Stimulated activated CD4-positive, alpha-beta T cell treated with anti-CD3 and anti-CD28 coated beads, Interleukin-4, amount 100 ng/mL, for 48 hours (primary cell): ENCODE measurements at places on chromosomes 13 and 19.

- DNase-seq: no peak
Measured at GRCh38 chr19:42288387-42288786, 13.5 kb upstream of the PRR19 start.

DNA sequence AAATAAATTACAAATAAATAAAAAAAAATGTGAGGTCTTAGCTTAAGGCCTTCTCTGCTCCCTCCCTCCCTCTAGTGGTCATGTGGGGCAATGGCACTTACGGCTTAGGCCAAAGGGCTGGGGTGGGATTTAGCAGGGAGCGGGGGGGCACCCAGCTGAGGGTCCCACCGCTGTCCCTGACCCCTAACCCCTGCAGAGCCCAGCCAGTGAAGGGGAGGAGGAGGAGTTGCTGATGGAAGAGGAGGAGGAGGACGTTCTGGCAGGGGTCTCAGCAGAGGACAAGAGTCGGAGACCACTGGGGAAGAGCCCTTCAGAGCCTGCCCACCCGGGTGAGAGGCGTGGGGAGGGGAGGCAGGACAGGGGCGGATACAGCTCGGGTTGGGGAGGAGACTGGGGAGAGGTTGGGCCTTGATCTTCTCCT is 9.3 kb downstream of the MPND start:
- DNase-seq: peak; percentile 32

GRCh38 chr19:45821103-45821521 is 6.0 kb upstream of the RSPH6A start:
- no peak for DNase-seq

DNA sequence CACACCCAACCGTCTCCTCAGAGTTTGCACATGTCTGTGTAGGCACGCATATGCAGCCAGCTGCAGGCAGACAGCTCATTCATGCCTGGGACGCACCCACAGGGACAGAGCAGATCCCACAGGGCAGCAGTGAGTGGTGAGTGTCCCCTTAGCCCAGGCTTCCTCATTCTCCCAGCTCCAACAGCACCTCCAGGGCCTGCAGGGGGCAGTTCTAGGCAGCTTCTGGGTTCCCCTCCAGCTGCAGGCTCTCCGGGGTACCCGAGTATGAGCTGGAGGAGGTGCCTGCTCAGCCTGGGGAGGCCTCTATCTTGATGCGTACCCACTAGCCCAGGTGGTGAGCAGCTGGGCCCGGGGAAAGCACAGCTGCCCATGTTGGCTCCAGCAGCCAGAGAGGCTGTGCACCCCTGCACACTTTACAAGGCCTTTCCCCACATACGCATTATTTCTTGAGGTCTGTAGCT is 1.3 kb upstream of the SHANK1 start:
- DNase-seq: no peak

- DNase-seq: no peak
Measured at GRCh38 chr13:40966298-40966697, 52.8 kb downstream of the ELF1 start.

DNA sequence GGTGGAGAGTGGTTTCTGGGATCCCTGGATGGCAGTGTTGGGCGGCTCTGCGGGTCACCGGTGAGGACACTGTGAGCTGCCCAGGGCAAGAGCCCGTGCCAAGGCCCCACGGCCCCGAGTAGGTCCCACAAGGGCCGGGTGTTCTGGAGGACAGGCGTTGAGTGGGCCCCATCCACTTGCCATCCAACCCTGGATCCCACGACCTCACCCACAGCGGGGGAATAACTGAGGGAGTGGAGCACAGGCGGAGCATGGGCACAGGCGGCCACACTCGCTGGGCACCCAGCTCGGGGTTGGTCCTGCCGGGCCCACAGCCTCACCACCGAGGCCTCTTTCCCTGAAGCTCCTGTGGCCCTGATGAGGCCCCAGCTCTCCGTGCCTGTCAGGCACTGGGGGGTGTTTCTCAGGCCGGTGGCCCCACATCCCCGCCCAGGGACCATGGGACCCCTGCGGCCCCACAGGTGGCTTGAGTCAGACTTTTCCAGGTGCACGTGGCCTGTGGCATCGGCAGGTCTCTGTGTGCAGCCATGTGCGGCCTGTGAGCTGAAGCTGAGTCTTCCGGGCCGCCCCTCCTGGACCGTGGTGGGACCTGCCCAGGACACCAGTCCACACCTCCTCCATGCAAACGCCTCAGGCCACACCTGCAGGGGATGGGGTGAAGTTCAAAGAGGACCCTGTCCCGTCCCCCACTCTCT is 16.6 kb downstream of the TMEM255B start:
- DNase-seq: no peak

DNA sequence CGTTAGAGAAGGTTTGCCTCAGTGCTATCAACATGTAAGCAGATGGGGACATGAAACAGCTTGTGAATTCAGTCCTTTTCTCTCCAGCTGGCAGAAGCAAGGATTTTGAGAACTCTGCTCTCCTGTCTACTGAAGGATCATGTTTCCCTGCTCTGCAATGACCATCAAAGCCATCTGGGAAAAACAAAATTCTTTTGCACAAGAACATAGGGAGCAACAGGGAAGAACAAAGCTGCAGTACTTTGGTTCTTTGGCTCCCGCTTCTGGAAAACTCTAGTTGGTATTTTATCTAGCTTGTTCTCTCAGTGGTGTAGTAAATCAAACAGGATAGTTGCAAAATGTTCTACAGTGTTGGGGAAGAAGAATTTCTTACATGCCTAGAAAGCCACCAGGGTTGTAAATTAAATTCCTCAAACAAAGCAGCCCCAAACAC is 270.4 kb downstream of the ENOX1 start:
- no peak for DNase-seq

GRCh38 chr13:67120872-67121531 is 109.1 kb downstream of the PCDH9 start:
- no peak for DNase-seq

DNA sequence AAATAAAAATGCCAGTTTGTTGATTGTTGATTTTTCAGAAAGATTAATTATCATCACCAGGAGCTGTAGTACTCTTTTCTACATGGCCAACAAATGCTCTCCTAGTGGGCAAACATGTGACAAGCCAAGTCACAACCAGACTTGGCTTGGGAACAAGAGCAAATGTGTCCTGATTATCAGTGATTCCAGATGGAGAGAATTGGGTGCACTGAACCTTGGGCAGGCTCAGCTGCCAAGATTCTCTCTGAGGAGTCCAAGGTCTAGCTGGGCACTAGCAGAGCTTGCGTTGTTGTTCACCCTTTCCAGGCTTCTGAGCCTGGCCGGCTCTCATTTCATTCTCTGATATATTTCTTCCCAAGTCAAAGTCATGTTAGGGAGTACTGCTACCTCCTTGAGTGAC is 27.3 kb upstream of the GPI start:
- no peak for DNase-seq

DNA sequence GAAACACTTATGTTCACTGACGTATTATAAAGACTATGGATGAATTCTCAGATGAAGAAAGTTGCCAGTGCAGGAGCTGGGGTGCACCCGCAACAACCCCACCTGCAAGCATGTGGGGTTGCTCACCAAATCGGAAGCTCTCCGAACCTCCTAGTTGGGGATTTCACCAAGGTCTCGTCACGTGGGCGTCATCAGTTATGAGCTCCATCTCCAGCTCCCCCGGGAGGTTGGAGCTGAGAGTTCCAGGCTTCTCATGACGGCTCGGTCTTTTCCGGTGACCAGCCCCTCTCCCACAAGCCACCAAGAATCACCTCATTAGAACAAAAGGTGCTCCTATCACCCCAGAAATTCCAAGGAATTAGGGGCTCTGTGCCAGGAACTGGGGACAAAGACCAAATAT is 46.1 kb upstream of the TUBGCP3 start:
- no peak for DNase-seq

DNA sequence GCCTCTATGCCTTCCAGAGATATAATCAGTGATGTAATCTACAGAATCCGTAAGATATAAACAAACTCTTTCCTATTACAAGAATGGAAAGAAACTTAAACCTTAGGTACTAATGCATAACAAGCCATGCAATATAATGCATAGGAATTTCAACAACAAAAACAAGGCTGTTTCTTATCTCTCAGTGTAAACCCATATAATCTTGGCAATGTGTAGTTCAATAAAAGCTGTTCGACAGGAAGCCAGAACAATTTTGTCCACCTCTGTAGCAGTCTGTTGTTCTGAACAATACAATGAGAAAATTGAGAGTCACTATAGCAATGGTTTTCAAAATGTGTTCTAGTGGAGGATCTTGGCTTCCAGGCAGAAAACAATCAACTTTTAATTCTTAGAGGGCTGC is 111.5 kb upstream of the FREM2 start:
- DNase-seq: no peak

GRCh38 chr19:31717269-31717923 is 368.2 kb upstream of the TSHZ3 start:
- no peak for DNase-seq

DNA sequence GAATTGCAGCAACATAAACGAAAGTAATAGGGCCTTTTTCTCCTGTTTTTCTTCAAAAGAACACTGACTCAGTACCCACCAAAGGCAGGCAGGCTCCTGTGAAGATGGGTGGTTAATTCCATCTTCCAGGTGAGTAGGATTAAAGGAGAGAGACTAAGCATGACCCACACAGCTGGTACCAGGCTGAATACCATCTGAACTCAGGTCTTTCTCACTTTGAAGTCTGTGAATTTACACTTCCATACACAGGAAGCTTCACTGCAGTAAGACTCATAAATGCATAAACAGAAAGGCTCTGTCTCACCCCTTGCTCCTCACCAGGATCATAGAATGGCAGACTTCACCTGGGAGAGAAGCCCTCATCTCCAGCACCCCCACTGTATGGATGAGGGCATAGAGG is 194.6 kb downstream of the KLF12 start:
- no peak for DNase-seq

DNA sequence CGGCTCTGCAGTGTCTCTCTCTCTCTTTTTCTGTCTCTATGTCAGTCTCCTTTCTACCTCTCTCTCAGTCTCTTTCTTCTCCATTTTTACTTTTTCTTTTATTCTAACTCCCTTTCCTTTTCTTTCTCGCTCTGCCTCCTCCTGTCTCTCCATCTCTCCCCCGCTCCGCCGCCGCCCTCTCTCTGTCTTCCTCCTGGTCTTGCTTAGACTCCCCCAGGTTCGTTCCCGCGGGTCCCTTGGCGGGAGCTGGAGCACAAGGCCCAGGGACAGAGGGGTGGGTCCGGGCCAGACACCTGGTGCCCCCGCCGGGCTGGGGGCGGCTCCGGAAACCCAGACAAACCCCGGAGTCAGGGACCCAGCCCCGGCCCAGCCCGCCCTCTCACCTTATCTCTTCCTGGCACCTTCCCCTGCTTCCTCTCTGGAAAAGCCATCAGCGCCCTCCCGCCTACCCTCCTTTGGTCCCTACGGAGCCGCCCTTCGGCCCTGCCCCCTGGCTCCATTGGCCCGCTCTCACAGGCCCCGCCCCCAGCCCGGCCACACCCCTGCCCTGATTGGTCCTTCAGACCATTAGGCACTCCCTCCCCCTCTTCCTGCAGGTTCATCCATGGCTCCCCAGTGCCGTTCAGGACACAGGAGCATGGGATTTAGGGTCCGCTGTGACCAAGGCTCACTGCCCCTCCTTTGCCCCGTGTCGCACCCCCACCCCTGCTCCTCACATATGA is 15.4 kb upstream of the NOP53 start:
- peak; percentile 75 for DNase-seq

DNA sequence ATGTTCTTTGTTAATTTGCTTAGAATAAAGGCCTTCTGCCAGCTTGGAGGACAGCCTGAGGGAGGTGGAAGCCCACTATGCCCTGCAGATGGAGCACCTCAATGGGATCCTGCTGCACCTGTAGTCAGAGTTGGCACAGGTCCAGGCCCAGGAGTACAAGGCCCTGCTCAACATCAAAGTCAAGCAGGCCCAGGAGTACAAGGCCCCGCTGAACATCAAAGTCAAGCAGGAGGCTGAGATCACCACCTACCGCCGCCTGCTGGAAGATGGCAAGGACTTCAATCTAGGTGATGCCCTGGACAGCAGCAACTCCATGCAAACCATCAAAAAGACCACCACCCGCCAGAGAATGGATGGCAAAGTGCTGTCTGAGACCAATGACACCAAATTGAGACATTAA is 41.7 kb downstream of the ZNF85 start:
- DNase-seq: peak; percentile 1

DNA sequence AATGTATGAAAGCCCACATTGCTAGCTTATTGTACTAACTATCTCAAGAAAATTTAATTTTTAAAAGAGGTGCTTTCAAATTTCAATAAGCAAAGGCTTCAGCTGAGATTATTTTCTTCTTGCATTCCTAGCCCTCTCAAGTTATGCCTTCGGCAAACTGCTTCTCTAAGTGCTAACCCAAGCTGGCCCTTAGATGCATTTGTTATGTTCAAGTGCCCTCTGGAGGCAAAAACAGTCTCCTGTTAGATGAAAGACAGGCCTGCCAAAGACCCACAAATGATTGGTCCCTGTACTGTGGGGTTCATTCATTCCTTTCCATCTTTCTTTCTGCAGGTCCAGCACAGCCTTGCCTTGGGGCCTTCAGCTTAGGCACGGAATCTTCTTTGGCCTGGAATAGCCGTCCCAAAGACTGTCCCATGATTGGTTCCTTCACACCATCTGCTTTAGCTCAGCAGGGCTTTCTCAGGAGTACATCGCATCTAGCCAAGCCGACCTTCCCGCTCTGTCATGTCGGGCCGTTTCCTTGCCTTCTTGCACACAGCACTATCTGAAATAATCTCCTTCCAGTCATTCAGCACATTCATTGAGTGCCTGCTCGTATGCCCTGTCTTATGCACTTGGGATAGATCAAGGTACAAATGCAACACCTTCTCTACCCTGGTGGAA is 26.4 kb upstream of the TPTE2 start:
- DNase-seq: no peak

DNA sequence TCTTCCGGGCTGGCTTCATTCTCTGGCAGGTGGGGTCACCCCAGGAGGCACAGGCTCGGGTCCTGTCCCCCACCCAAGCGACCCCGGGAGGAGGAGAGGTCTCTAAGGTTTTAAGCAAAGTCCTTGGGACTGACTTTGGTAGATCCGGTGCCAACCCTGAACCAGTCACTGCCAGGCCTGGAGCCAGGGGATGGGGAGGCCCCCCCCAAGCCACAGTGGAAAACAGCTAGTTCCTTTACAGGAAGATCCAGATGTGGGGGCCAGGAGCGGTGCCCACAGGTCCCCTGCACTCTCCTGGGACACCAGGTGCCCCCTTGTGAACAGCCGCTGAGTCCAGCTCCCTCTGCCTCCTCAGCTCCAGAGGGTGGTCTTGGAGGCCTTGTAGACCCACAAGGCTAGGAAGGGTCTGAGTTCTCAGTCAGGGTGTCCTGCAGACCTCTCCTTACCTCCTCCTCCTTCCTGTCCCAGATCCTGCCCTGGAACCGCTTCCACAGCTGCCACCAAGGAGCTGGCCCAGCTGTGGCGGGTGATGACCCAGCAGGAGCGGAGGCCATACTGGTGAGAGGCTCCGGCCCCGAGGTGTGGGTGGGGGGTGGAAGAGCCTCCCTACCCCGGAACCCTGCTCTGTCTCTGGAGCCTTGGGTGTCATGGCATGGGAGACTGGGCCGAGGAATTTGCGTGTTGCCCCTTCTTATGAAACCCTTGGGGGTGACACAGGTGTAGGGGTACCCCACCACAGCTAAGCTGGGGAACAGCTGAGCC is 6.0 kb downstream of the SIX5 start:
- DNase-seq: no peak

DNA sequence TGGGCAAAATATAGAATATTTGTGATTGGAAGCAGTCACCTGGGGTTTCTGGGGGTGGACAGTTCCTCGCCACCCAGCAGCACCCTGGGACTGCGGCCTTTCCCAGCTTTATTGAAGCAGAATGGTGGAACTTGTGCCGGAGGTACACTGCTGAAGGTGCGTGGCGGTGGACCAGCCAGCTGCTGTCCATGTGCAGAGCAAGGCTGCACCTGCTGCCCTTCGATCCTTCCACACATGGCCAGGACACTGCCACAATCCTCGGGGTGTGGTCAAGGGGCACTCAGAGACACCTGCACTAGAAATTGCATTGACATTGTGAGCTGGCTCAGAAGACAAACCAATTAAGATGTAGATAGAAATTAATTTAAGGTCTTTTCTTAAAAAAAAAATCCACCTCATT is 11.4 kb upstream of the GPI start:
- DNase-seq: no peak
